ENCODE measurements at places on chromosomes 12 and 14.

DNA sequence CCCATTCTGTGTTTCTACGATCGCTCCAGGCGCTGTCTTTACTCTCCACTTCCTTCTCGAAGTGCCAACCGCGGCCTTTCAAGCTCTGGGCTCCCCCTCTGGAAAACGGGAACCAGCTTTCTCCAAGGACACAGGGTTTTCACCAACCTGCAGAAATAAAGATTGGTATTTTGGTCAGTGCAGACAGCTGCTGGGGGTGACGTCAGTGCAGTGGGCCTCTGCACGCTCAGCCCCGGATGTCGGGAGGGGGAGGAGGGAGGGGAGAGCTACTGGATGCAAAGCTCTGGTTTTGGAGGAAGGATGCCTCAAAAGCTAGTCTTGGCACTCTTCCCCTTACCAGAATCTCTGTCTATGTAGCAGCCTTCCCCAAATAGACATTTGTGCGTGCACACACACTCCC lies 19.9 kb downstream of the HRK start:
- DNase-seq, result no peak

- no peak for DNase-seq
These were observed 301.3 kb upstream of the STXBP6 start for GRCh38 chr14:25351269-25351668.

- peak; percentile 42 for DNase-seq
These were observed 222.5 kb upstream of the CNTN1 start for GRCh38 chr12:40469736-40470135.

- DNase-seq, result no peak
These were observed 37.9 kb upstream of the GARIN6 start for GRCh38 chr12:99609455-99610181.

GRCh38 chr14:35406506-35407305 lies 2.2 kb upstream of the NFKBIA start:
- DNase-seq, result peak; percentile 70

DNA sequence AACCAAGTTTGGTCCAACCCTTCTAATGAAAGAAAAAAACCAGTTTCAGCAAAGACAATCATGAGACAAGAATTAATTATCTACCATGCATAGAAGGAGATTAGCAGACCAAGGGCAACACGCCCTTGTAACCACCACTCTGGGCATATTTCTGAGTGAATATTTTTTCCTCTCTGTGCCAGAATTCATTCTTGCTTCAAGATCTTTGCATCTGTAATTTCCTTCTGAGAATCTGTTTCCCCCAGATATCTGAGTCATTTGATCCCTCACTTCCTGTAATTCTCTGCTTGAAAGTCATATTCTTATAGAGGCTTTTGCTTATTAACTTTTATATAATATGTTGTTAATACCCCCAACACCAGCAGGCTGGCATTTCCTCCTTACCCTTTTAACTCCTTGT lies 243.7 kb downstream of the SLC16A7 start:
- DNase-seq, result no peak

GRCh38 chr14:64966976-64967375 lies 5.2 kb downstream of the RAB15 start:
- no peak for DNase-seq

- DNase-seq, result no peak
These were observed 39.2 kb downstream of the LTBP2 start for GRCh38 chr14:74572726-74573301.

DNA sequence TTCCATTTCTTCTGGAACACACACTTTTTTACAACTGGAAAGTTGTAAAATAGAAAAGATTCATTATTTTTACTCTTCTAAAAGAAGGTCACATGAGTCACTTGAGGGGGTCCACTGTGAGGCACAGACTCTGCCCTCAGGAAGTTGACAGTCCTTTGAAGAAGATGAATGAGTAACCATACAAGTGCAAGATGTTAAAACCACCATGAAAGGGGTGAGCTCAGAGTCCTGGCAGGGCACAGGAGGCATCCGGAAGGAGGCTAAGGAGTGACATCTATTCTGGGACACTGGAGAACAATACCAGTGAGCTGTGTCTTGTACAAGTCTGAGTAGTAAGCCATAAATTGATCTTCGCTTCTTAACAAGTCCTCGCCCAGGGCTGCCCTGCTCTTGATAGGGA lies 126.0 kb upstream of the FRMD6 start:
- no peak for DNase-seq

- DNase-seq, result no peak
These were observed 94.3 kb downstream of the ADGRD1 start for GRCh38 chr12:131047789-131048610.

- no peak for DNase-seq
These were observed 149.1 kb downstream of the KLHL28 start for GRCh38 chr14:44812672-44813071.

DNA sequence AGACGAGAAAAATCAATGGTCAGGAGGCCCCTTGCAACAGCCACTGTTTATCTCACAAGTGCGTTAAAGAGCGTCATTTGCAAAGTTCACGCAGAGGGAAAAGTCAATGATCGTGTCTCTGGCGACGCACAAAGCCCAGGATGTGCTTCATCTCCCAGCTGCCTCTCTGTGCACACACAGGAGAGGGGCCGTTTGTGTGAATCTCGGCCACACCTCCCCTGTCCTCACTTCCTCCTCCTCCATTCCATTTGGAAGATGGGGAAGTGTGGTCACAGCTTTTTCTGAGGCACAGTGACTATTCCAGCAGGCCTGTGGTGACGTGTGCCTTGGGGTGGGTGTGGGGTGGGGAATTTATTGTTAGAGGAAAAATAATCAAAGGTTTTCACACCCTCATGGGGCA lies 90.4 kb downstream of the RBM19 start:
- no peak for DNase-seq

- DNase-seq, result no peak
These were observed 4.1 kb downstream of the OTX2 start for GRCh38 chr14:56805992-56806727.

DNA sequence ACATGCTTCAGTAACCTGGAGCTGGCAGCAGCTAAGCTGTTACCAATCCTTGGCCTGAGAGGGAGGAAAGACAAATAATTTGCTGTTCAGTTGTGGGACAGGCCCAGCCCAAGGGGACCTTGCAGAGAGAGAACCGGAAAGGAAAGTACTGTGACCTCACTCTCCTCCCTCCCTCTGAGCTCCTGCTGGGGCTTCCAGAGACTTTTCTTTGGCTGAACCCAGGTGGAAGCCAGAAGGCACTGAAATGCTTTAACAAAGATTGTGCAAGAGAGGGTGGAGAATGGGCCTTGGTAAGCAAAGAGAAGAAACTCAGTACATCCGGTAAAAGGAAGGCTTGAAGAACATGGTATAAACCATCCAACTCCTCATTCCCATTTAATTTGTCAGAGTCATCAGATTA lies 457.1 kb downstream of the GLT1D1 start:
- no peak for DNase-seq

DNA sequence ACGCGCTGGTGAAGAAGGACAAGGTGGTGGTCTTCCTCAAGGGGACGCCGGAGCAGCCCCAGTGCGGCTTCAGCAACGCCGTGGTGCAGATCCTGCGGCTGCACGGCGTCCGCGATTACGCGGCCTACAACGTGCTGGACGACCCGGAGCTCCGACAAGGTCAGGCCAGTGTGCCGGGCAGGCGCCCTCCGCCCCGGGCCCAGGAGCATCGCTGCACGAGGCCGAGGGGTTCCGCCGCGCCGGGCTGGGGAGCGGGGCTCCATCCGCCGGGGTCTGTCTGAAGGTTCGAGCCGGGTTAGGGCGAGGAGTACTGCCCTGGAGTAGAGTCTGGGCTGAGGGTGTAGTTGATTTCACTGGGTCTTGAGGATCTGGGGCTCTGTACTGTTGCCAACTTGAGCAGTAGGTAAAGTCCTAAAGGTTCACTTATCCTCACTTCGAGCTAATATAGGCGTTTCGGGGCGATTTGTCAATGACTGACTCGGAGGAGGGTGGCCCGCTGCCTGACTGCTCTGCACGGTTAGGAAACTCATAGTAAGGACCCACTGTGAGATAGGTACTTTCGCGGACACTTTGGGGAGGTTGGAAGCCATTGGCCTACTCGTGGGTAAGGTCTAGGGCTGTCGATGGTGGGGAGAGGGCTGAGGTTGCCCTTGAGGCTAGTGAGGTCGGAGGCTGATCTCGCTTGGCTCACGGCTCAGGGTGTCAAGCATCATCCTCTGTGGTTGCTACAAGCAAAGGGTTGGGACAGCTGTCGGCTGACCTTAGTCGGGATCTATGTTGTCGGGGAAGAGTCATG lies 574 bp downstream of the GLRX5 start:
- no peak for DNase-seq

- DNase-seq, result no peak
These were observed 6.7 kb downstream of the LRP1 start for GRCh38 chr12:57134949-57135348.

GRCh38 chr12:6189028-6189427 lies 11.2 kb upstream of the CD9 start:
- DNase-seq, result no peak

DNA sequence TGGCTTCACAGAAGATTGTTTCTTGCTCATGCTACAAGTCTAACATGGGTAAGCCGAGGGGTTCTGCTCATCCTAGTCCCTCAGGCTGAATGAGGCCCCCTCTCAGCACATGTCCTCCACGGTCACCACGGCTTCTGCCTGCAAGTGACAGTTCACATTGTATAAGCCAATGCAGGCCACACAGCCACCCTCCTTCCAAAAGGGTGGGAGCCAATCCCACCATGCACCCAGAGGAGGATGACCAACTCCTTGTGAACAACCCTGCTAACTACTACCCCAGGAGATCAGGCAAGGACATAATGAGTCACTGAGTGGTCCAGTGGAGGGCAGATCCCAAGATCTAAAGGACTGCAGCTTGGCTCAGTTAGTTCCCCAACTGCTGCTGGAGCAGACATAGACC lies 6.1 kb downstream of the SPRING1 start:
- DNase-seq, result no peak

DNA sequence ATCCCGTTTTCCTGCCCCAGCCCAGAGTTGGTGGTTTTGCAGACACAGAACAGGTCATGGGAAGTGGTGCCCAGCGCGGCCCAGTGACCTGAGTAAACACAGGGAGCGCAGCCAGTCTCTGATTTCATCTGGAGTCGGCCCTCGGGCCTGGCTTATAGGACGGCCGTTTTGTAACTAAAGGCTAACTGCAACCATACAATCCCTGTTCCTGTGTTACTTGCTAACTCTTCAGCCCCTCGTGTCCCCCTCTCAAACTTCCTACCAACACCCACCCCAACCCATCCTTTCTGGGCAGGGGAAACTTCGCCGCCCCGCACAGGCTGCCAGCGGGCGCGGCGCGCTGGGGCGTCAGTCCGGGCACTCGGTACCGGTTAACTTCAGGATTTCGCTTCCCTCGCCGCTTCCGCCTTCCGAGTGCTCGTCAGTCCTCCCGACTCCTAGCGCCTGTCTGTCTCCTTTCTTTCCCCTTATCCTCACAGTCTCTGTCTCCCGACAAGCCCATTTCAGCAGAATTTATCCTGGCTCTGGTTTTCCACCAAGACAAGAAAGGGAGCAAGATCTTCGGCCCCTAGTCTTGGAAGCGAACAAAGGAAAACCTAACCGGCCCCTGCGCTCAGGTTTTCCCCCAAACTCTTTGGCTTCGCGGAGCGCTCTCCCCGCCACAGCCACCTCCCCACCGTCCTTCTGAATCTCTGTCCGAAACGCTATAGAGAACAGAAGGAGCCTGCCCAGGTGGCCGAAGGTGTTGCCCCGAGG lies 2.0 kb downstream of the SIX1 start:
- DNase-seq, result peak; percentile 59

GRCh38 chr12:117640511-117640910 lies 279.1 kb upstream of the NOS1 start:
- no peak for DNase-seq

- DNase-seq, result peak; percentile 29
These were observed 19.5 kb upstream of the TTC9 start for GRCh38 chr14:70622111-70622712.

- no peak for DNase-seq
These were observed 68.3 kb upstream of the CPM start for GRCh38 chr12:69001251-69001650.

DNA sequence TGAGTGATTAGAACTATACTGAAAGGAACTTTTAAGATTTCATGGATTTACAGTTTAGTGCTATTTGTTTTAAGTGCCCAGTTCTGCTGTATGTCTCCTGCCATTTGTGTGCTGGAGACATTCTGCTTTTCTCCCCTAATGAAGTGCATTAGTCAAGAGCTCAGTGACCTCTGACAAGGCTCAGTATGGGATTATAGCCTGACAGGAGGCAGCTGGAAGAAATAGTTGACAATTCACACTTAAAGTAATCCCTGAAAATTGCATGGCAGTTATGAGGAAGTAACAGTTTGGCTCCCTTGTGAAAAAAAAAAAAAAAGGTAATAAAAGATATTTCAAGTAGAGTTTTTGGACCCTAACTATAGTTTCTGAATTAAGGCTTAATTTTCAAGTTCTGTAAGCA lies 70.3 kb downstream of the ALX1 start:
- no peak for DNase-seq

GRCh38 chr12:48286665-48287064 lies 64.1 kb downstream of the ZNF641 start:
- DNase-seq, result no peak

- no peak for DNase-seq
These were observed 184.4 kb upstream of the HIF1A start for GRCh38 chr14:61510736-61511557.

- no peak for DNase-seq
These were observed 110.0 kb downstream of the EPS8 start for GRCh38 chr12:15679151-15679550.

DNA sequence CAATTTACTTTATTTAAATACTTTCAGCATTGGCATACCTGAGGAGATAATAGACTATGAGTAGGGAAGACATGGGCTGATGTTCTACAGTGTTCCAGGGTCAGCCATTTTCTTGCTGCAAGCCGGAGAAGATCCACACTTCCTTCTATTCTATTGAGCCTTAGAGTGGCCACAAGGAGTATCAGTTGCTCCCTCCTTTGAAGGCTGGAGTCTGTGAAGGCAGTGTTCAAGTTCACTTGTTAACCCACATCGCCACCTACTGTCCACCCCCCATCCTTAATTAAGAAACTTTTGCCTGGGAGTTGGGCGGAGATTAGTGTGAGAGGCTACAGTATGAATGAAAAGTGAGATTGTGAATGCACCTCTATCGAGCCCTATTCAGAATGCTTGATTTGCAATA lies 666.6 kb downstream of the NRXN3 start:
- DNase-seq, result peak; percentile 55

GRCh38 chr12:8026291-8026900 lies 6.1 kb upstream of the FOXJ2 start:
- peak; percentile 96 for DNase-seq

DNA sequence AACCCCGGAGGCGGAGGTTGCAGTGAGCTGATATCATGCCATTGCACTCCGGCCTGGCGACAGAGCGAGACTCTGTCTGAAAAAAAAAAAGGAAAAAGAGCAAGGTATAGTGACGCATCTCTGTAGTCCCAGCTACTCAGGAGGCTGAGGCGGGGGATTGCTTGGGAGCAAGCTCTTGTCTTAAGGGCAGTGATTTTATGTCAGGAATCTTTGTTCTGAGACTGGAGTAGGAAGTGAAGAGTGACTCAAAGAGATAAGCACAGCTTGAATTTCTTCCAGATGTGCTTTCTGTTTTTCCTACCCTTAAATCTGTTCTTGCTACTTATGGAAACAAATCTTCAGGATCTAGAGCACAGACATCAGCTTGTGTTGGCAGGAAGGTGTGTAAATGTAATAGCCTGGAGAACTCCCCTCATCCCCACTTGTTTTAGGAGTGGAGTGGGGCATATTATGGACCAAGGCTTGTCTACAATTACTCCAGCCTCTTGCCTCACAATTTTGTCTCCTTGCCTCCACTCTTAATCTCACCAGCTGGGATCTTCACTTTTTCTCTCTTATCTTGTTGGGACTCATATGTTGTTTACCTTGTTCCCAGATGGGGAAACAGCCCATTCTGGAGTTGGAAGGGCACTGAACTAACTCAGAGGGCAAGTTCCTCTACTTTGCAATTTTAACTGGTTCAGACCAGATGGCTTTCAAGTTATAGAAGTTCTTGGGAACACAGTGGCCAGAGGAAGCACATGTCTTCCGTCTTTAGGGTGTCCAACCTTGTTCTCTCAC lies 7.5 kb downstream of the TMED2 start:
- no peak for DNase-seq

Measured in NCI-H2081 (cell line).